ENCODE measurements at places on chromosomes 5 and 9.

DNA sequence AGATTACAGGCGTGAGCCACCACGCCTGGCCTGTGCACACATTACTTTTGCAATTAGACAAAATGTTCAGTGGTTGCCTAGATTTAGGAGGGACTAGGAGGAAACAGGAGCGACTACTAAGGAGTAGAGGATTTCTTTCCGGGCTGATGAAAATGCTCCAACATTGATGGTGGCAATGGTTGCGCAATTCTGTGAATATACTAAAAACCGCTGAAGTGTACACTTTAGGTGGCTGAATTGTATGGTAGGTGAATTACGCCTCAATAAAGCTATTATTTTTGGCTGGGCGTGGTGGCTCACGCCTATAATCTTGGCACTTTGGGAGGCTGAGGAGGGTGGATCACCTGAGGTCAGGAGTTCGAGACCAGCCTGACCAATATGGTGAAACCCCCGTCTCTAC, 46.8 kb upstream of the STXBP1 start:
- DNase-seq: no peak

DNA sequence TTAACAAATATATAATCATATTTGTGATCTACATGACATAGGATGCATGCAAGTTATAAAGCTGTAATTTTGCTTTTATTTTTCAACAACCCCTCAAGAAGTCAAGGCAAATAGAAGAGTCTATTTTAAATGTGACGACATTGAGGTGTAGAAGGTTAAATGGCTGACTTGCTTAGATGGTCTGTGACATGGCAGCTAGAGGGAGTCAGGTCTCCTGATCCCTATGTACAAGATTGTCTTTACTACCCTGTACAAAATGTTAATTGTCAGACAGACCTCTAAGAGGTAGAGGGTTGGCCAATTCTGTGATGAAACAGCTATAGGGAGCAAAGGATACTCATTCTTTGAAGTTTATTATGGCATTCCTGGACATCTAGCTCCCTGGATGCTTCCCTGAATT, 380.9 kb upstream of the MEF2C start:
- no peak for DNase-seq

DNA sequence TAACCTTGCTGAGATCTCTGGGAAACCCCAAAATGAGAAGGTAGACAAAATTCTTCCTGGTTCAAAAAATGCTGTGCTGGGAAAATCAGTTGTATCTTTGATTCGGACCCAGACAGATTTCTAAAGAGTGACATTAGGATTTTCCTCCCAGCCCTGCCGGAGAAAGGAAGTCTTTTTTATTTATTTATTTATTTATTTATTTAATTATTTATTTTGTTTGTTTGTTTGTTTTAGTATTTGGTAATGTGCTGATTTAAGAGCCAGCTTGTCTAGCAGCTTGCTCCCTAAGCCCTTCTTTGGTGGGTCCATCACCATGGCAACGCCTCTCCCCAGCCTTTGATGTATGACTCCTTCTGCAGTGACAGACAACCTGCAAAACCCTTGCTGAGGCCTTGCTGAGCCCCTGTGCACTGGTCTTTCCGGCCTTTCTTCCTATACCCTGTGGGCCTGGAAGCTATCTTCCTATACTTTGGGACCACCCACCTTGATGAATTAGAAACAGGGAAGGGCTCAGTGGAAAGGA, 60.6 kb upstream of the AFAP1L1 start:
- DNase-seq: no peak

DNA sequence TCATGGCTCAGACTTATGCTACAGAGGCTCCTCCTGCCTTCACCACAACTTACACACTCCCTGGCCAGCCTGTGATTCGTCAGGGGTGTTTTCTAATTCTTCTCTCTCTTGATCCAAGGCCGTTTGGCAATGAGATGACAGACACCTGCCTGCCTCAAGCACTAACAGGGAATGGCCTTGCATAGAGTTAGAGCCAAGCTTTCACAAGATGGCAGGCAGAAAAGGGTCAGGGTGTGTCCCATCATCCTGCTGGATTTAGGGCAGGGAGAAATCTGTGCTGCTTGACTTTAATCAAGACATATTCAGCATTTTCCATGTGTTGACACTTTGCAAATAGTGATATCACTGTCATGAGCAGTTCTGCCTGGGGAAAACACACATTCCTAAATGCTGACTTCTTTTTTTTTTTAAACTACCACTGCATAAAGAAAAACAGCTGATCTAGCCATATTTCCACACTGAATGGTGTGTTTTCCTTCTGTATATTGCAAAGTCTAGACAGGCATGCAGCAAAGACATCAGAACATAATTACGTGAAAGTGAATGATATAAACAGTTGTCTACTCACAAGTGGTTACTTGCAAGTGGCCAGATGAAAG, 95.0 kb upstream of the SLC25A48 start:
- DNase-seq: peak; percentile 29

- no peak for DNase-seq
Measured at GRCh38 chr5:146342882-146343865, 4.5 kb downstream of the POU4F3 start.

GRCh38 chr5:53201746-53202145, 92.2 kb upstream of the MOCS2 start:
- no peak for DNase-seq

DNA sequence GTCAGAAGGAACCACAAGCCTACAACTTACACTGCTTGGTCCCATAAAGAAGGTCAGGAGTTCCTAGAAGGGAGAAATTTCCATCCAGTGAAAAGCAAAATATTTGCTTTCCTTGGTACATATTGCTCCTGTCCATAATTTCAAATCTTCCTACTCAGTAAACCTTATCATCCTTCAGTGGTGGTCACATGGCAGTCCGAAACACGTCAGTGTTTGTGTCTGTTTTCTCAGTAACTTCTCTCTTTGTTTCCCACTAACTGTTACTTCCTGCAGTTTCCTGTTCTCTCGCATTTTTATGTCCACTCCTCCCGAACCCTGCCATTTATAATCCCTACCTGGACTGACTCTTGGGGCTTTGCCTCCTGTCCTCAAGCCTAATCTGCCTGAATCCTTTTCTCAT, 129.1 kb downstream of the FANCC start:
- DNase-seq: peak; percentile 26

DNA sequence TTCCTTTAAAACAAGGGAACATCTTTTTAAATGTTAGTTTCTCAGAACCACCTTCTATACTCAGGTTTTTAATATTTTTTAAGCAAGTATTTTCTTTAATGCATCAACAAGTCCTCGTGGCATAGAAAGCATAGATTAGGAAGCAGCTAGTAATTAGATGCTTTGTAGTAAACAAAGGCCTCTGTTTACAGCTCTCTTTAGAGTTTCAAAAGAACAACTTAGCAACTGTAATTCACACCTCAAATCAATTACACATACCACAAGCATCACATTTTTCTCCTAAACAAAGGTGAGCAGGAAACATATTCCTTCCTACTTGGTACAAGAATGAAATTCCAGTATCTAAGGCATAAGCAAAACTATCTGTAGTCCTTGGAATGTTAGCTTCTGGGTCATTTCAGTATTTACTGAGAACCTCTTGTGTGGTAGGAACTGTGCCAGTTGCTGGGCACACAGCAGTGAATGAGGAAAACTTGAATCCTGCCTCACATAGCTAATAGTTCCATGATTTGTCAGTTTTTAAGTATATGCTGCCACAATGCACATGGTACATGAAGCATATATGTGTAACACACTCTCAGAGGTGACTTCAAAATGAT, 249.1 kb downstream of the CEMIP2 start:
- DNase-seq: no peak

- no peak for DNase-seq
Measured at GRCh38 chr9:89723469-89724100, 118.8 kb downstream of the GADD45G start.

DNA sequence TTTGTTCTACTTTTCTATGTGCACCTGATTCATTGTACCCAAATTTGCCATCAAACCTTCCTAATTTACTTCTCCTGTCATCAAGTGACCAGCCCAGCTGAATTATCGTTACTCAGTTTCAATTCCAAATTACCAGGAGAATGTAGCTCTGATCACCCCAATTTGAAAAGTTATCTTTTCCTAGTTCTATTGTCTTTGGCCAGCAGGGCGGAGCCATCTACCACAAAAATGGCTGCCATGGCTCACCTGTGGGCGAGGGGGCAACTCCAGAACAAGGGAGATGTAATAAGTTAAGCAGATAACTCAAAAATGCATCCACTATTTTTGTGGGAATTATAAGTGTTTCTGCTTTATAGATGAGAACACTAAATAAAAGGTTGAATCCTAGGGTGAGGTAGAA, 133.8 kb upstream of the MOCS2 start:
- DNase-seq: no peak
